ENCODE measurements at places on chromosomes 16 and 17.
A peak's percentile ranks its signal among the peaks of the same experiment; 100 is the strongest.

GRCh38 chr16:8436931-8437330, 153.4 kb downstream of the TMEM114 start:
- DNase-seq: no peak

GRCh38 chr16:23128056-23128455, 21.2 kb downstream of the USP31 start:
- no peak for DNase-seq

DNA sequence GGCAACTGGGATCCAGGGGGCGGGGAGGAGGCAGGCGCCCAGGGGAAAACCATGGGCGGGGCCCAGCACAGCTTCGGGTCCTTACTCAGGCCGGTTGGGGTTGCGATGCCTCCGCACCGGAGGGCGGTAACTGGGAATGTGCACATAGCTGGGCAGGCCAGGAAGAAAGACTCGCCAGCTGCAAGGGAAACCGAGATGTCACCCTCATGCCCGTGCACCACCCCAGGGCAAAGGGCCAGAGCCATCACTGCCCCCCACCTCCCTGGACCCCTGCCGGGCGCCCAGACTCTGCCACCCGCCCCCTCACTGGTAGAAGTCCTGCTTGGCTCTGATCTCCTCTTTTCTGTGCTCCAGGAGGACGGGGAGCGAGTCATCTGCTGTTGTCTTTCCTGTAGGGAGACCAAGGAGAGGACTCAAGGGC, 6.7 kb downstream of the ALOX12B start:
- no peak for DNase-seq

DNA sequence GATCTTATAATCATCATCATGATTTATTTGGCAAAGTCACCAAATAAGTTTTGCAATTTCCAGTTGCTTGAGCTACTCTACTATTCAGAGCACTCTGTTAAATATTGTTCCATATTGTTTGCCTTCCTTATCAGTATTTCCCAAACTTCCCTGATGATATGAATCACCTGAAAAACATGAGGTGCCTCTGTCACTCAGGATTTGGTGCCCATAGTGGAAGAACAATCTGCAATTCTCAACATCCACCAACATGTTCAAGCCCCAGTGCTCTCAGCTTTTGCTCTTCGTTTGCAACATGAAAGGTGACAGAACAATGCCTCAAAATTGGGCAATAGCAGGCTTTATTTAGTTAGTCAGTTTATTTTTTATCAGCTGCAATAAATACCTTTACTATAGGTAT, 28.6 kb upstream of the WSB1 start:
- no peak for DNase-seq

DNA sequence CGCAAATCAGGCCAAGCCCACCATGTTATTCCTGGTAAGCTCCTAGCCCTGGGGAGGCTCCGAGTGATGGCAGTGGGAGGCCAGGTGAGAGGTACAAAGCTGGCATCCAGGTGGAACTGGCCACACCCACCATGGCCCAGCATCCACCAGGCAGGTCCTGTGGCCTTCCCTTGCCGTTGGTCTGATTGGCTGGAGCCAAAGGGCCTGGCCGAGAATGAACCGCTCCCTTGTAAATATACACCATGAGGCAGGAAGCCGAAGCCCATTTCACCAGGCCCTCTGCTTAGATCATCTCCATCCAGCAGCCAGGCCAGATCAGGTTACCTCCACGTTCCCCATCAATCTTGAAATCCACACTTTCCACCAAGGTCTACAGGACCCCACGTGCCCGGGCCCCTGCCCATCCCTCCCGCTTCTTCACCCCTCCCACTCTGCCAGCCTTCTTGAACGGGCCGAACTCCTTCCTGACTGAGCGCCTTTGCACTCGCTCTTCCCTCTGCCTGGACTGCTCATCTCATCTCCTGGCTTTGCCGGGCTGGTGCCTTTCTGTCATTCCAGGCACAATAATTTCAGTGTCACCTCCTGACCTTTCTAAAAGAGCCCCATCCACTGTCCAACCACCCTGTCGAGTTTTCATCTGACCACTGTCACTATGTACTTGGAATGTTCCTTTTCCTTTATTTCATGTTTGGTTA, 5.8 kb downstream of the SOCS1 start:
- no peak for DNase-seq

DNA sequence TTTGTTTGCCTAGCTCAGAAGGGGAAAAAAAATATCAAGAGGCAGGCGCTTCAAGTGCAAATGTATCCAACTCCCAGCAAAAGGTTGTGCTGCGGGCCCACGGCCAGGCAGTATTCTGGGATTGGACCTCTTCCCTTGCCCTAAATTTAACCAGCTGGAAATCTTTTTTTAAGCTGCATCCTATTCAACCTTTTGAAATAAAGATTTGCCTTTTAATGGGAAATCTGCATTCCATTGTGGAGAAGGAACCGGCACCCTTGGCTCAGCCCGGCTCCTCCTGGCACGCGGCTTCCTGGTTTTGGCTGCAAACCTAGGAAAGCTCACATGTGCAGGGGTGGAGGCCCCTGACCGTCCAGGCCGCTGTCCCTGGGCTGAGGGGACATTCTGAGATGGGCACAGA, 38.8 kb upstream of the ENPP7 start:
- DNase-seq: no peak

GRCh38 chr17:78967782-78968362, 11.9 kb downstream of the LGALS3BP start:
- no peak for DNase-seq

- peak; percentile 31 for DNase-seq
Observed at GRCh38 chr17:57636985-57637665, 108.0 kb downstream of the CCDC182 start.

- no peak for DNase-seq
Observed at GRCh38 chr16:47017636-47018035, 44.2 kb upstream of the DNAJA2 start.
